ENCODE measurements at places on chromosomes 1 and 21.
A peak's percentile ranks its signal among the peaks of the same experiment; 100 is the strongest.

DNA sequence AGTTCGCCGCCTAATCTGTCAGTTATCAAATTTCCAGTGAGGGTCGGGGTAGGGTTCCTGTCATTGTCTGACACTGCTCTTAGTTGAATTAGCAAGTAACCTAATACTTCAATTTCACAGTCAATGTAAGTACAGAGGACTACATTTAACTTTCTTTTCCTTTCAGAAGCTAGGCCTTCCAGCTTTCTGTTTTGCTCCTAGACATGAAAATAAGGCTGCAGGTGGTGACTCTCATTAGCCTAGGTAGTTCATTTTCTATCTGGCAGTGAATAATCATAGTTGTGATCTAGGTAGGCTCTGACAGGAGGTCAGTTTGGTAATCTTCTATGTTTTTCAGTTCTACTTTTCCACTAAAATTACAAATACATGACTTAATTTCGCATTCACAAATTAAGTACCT, 783.1 kb downstream of the MRPL39 start:
- no peak for DNase-seq

- no peak for DNase-seq
Observed at GRCh38 chr1:20672265-20672632, 11.1 kb upstream of the DDOST start.

GRCh38 chr1:45968941-45969666, 163.3 kb downstream of the PIK3R3 start:
- no peak for DNase-seq

DNA sequence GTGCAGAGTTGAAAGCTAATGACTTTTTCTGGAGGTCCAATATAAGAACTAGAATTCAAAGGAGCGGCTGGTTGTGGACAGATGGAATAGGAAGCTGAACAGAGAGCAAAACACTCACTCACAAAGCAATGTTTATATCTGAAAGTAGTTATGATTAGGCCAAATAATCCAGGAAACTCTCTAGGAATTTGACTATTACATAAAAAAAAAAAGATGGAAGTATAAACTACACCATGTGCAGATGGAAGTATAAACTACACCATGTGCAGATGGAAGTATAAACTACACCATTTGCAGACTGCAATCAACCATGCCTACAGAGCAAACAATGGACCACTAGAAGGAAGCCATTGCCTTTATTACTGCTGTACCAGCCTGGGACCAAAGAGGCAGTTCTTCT, 771.1 kb downstream of the BRINP3 start:
- DNase-seq, result no peak

DNA sequence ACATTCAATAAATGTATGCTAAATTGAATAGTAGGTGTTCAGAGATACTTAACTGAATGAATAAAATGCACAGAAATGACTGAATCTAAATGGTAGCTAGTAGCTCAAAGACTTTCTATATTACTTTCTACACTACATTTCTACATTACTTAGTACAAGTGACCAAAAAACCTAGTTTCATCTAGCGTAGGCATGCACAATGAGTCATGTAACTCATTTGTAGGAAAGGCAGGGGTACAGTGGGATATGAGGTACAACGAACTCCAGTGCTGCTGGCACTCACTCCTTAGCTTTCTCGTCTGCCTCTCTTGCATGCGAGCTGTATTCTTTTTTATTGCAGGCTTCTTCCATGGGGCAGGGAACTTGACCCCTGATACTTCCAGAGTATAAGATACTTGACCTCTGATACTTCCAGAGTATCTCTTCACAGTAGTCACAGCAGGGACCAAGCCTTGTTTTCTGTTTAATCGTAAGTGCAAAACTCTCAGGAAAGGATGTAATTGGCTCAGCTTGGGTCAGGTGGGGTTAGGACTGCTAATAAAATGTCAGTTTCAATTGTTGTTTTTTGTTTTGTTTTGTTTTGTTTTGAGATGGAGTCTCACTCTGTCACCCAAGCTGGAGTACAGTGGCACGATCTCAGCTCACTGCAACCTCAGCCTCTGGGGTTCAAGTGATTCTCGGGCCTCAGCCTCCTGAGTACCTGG, 4.9 kb upstream of the ATP2B4 start:
- no peak for DNase-seq

DNA sequence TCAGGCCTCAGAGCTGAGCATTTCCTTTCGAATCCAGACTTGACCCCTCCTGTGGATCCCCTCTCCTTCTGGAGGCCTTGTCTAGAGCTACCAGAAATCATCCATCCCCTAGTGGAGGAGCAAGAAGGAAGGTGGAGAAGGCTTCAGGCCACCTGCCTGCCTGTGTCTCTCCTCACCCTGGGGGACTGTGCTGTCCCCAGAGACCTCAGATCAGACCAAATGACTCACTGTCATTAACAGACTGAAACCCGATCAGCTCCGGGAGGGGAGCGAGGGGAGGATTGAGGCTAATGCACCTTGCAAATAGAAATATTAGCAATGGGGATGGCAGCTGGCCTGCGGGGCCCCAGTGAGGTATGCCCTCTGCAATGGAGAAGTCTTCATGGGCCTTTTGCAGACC, 2.1 kb downstream of the MYBPH start:
- no peak for DNase-seq

GRCh38 chr21:33543505-33544129, 779 bp downstream of the SON start:
- no peak for DNase-seq

DNA sequence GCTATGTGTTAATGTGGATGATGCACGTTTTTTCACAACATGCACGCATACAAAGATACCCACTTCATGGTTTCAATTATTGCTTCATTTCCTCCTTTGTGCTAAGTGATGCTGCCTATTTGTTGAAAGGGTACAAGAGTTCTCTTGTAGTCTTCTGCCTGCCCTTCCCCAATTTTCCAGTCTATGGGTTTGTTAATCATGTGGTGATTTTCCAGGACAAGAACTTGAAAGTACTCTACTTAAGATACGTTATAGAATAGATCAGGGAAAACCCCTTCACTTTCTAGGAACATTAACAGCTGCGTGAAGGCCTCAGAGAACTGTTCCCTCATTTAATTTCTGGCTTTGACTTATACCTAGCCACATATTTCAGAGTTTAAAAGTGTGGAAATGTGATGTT, 52.1 kb upstream of the SLC44A3 start:
- no peak for DNase-seq

DNA sequence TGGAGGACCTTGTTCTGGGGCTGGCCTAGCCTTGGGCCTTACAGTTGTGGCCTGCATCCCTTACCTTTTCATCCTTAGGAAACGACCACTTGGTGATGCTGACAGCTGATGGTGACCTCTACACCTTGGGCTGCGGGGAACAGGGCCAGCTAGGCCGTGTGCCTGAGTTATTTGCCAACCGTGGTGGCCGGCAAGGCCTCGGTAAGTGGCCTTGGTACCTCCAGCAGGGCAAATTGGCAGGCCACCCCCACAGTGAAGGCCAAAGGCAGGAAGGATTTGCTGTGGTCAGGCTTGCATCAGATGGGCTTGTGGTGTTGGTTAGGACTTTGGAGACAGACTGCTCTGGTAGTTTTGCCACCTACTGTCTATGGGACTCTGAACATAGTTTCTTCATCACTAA, 17.7 kb upstream of the TRNAU1AP start:
- no peak for DNase-seq

DNA sequence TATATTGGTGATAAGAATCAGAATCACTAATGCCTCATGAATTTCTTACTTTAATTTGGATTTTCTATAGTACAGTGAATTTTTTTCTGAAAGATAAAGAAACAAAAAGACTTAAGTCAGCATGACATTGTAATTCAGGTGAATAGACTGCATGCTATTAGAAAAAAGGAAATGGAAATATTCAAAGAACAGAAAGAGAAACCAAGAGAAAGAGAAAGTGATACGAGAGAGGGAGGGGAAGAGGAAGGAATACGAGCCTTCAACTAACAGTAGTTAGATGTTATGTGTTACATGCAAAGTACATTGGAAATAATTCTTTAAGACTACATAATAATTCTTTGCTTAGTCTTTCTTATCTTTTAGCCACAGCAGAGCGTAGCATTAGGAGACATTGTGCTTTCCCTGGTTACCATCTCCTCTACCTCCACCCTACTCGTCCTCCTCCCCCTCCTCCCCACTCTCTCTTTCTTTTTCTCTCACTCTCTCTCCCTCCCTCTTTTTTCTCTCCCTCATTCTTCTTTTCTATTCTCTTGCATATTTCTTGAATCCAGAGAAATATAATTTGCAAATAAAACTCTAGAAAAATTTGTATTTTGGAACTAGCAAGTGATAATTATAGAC, 46.4 kb upstream of the ADGRL4 start:
- no peak for DNase-seq

GRCh38 chr1:72177711-72178110, 104.6 kb downstream of the NEGR1 start:
- no peak for DNase-seq

DNA sequence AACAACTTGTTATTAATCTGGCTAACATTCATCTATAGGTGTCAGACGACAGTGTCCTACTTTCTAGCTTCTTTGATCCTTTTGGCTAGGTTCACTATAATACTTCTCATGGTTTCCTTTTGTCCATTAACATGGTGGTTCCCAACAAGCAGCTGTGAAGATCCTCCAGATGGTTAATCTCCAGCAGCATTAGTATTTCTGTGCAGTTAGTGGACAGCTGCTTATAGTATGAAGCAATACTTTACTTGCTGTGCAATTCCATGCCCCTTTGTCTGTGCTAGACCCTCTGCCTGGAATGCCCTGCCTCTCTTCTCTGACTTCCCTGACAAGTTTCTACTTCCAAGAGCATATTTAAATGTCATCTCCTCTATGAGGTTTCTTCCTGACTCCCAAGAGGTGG, 41.7 kb upstream of the ARHGAP29 start:
- DNase-seq, result no peak

DNA sequence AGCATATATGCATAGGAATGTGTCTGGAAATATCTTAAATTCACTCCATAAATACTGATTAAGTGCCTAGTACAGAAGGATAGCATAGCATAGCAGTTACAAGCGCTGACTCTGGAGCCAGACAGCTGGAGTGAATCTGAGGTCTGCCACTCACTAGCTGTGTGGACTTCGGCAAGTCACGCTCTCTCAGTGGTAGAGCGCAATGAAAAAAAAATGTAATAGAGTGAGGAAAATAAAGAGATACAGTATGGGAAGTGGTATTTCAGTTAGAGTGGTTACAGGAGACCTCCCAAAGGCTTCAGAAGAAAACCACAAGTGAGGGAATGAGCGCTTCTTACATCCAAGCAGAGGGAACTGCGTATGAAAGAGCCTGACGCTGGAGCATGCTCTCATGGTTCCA, 338.9 kb upstream of the PRMT6 start:
- no peak for DNase-seq

- peak; percentile 89 for DNase-seq
Observed at GRCh38 chr1:232655028-232655745, 25.3 kb upstream of the SIPA1L2 start.

GRCh38 chr1:212133319-212133718, 97.8 kb downstream of the DTL start:
- peak; percentile 69 for DNase-seq

DNA sequence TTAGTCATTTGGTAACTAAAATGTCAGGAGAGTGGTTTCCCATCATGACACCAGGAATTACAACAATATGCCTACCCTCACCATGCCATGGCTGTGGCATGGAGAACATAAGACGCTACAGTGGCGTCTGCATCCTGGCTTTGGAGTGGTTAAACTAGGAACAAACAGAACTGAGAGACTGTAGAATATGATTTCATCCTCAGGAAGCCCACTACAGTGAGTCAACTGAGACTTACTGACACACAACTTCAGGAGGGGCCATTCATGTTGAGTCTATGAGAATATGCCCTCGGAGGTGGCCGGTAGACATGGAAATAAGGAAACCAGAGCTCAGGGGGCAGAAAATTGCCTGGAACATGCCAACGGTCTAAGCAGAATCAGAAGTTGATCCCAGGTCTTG, 5.9 kb upstream of the BACE2 start:
- no peak for DNase-seq

GRCh38 chr1:10940451-10940804, 72.0 kb upstream of the TARDBP start:
- no peak for DNase-seq

DNA sequence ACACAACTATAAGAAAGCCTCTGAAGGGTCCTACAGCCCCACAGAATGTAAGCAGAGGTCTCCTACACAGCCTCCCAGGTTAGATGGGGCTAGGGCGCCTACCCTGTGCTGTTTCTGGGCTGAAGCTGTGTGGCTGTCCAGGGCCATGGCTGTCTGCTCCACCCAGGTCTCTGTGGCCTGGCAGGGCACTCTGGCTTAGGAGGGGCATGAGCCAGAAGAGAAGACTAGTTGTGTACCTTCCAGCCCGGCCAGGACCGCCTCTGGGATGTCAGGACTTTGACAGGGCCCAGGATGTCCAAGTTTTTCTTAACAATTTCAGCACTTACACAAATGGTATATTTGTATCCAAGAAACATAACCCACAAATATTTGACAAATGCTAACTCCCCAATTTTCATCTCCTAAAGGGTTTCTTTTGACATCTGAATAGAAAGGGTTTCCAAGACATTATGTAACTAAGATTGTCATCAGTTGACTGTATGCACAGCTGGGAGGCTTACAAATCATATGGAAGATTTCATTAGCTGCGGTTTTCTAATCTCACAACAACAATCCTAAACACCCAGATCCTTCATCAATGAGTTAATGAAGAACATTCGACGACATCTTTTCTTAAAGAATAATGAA, 80.5 kb downstream of the HSF2BP start:
- DNase-seq, result no peak

GRCh38 chr1:227797144-227797543, 18.3 kb upstream of the PRSS38 start:
- no peak for DNase-seq

DNA sequence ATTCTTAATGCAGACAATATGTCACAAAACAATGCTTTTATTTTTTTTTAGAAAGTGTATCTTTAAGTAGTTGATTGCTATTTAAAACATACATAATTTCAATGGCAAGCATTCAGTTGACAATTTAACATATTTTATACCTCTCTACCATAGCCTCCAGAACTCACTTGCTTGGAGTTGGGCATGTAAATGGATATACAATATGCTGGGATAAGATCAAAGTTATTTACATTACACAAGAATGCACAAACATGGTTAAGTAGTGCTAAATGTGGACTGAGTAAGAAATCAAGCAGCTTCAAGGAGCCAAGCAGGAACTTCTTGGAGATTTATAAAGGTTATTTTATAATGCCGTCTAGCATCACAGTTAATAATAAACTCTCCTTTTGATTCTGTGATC, 17.0 kb downstream of the CLCA4 start:
- DNase-seq, result no peak

GRCh38 chr1:169048043-169048442, 58.4 kb upstream of the ATP1B1 start:
- DNase-seq, result no peak

DNA sequence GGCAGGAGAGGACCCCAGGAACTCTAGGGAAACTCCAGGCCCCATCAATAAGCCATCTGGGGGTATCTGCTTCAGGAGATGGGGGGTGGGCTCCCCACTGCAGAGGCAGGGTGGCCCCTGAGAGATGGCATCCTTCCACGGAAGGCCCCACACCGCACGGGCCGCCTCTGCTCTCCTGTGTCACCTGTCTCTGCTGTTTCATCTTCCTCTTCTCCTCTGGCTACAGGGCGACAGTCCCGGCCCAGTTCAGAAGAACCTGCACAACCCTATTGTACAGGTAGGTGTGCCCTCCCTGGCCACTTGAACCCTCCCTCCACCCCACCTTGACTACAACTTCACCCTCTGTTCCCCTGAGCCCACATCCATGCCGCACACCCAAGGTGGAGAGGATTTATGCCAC, 90.2 kb upstream of the TMEM51 start:
- DNase-seq, result no peak

Data from NCI-H446 (cell line).